ENCODE measurements at places on chromosomes 2 and 18.

GRCh38 chr2:144660518-144661316, 140.8 kb upstream of the ZEB2 start:
- no peak for DNase-seq

DNA sequence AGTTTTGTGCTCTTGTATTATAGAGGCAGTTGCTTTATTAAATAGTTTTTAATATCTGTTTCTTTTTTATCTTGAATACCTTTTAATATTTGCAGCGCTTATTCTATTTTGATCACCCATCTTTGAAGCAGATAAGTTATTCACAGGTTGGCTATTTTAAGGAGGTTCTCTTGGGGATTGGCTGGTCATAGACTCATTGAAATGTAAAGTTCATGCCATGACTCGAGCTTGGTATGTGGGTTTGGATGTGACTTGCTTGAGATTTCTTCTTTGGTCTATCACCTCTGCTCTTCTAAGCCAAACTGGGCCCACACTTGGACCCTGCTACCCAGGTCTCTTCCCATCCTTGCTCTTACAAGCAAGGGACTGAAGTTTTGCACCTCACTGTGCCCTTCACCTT, 33.6 kb downstream of the FARP2 start:
- no peak for DNase-seq

DNA sequence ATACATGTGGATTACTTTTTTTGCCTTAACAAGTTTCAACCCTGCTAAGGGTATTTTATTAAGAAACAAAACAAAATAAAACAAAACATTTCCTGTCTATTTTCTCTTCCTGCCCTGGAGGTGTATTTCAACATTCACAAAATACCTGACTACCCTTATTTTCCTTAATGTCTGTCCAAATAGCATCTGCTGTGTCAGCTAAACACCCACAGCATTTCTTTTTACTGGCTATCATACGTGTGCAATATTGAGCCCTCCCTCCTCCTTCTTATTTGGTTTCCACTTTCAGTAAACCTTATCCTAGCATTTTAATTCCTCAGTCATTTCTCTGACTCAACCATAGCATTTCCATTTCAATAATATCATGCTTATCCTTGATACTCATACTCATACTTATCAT, 1420.0 kb upstream of the ZEB2 start:
- DNase-seq: no peak

DNA sequence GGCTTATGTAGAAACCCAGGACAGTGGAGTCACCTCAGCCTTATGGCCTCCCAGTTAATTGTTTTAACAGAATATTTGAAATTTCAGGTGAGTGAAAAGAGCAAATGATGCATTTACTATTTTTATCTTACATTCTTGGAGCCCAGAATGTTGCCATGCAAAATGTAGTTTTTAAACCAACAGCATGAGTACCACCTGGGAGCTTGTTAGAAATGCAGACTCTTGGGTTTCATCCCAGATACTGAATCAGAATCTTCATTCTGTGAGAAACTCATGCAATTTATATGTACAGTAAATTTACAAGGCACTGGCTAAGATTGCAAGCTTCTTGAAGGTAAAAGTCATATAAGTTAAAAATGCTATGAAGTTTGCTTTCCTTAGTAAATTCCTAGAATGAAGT, 654.5 kb upstream of the CDH2 start:
- DNase-seq: no peak

- no peak for DNase-seq
Observed at GRCh38 chr18:58230438-58231179, 186.6 kb downstream of the NEDD4L start.

GRCh38 chr18:2825613-2826175, 21.1 kb upstream of the EMILIN2 start:
- DNase-seq: no peak

DNA sequence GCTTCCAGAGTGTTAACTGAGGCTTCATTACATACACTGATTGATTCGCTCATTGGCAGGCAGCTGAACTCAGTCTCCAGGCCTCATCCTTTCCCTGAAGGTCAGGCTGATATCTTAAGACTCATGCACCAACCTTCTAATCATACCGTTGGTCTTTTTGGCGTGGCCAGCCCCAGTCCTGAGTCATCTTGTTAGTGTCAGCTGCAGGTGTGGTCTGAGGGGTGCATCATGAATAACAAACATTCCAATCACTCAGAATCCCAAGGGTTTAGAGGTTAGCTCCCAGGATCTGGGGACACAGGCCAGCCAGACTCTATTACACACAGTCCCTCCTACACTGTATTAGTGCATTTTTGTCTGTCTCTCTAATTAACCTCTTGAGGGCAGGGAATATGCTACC, 271.5 kb downstream of the HRH4 start:
- DNase-seq: no peak

DNA sequence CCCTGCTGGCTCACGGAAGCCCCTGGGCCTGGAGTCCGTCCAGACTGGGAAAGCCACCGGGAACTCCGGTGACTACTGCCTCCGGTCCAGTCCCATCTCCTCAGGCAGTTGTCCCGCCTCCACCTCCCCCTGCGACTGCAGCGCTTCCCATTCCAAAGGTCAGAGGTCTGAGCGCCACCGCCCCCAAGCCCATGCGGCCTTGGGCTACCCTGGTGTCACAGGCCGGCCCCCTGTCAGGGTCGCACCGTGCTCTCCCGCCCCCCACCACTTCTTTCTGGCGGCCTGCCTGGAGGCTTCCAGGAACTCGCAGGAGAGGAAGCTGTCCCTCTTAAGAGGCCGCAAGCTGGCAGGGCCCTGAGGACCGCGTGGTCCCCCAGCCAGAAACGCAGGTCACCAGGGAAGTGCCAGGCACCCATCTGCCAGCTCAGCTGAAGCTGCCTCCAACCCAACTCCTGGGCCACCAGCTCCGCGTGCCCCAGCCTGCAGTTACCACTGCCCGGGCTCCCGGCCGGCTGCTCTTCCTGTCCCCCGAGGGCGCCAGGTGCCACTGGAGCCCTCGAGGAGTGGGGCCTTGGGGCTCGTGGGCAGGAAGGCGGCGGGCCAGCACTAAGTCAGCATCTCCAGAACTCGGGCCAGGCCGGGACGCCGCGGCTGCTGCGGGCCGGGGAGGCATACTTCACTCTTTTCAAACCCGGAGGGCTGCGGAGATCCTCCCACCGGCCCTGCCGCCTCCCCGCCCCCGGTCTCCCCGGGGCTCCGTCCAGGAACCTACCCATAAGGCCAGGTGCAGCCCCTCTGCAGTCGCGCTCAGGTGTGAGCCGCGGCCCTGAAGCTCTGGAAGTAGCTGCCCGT, 83.3 kb upstream of the POMC start:
- no peak for DNase-seq

- no peak for DNase-seq
Observed at GRCh38 chr2:109335631-109336176, 206.7 kb downstream of the SH3RF3 start.

GRCh38 chr2:127355407-127356008, 32.3 kb downstream of the MAP3K2 start:
- no peak for DNase-seq

DNA sequence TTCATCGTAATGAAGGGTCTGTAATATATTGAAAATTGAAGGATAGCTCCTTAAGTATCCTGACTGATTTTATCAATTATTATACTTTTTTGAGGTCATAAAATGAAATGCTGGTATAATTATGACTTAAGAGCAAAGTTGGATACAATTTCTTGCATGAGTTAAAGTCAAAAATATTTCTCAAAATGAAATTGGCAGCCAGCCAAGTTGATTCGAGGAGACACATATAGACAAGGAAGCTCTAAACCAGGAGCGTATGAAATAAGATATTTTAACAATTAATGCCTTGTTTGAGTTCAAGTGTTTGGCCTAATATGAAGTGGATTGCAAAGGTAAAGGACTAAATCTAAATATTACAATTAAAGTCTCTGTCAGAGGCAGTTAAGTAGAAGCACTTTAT, 260.4 kb upstream of the DSEL start:
- DNase-seq: no peak

- no peak for DNase-seq
Observed at GRCh38 chr18:8741532-8741931, 36.2 kb downstream of the MTCL1 start.
